ENCODE measurements at places on chromosomes 4 and X. TPM values are rescaled to one million over a fixed set of nuclear protein-coding genes. Genes with fewer than 3 reads are reported as not detected.

Gene BRCC3
- total RNA-seq: 7.5 TPM

Gene S100G
- total RNA-seq: not detected

Gene PCDH7
- total RNA-seq: 2.6 TPM

Gene REELD1
- 0.78 TPM for total RNA-seq

Gene ARL13A
- total RNA-seq: not detected

Gene GPR78
- not detected for total RNA-seq

Gene IL21
- total RNA-seq: not detected

Gene SHISA3
- not detected for total RNA-seq

Gene SMIM43
- not detected for total RNA-seq

Gene FAM133A
- total RNA-seq: not detected

Gene SLC6A14
- total RNA-seq: not detected

Gene NDP
- total RNA-seq: not detected

Gene IBSP
- not detected for total RNA-seq

Gene RHOXF2B
- not detected for total RNA-seq

Gene RAB40A
- not detected for total RNA-seq

Gene ARSD
- total RNA-seq: 57.1 TPM

GRCh38 chr4:176479767-176480166, 160.0 kb downstream of the SPCS3 start:
- DNase-seq: no peak

- DNase-seq: no peak
Observed at GRCh38 chrX:10471418-10471817, 149.0 kb downstream of the MID1 start.

GRCh38 chr4:5921981-5922380, 29.1 kb upstream of the CRMP1 start:
- DNase-seq: no peak

DNA sequence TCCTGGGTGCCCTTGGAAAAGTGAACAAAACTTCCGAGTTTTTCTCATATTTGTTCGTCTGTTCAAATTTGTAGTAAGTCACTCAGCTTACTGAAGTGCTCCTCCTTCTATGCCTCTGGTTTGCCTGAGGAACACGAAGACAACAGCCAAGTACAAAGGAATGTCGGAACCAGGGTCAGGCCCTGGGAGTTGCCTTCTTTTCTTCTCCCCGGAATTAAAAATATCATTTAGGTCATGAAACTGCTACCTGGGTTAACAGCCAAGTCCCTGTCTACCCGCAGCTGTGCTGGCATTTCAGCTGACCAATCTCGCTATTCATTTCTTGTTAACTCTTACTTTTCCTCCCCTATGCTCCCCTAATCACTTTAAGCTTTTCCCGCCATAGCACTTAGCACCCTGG, 137.6 kb upstream of the TEX13D start:
- no peak for DNase-seq

DNA sequence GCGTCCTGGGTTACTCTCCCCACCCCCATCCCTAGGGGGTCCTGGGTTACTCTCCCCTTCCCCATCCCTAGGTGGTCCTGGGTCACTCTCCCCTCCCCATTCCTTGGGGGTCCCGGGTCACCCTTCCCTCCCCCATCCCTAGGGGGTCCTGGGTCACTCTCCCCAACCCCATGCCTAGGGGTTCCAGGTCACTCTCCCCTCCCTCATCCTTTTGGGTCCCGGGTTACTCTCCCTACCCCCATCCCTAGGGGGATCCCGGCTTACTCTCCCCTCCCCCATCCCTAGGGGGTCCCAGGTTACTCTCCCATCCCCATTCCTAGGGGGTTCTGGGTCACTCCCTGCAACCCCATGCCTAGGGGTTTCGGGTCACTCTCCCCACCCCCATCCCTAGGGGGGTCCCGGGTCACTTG, 1.5 kb downstream of the ASMTL start:
- no peak for DNase-seq

DNA sequence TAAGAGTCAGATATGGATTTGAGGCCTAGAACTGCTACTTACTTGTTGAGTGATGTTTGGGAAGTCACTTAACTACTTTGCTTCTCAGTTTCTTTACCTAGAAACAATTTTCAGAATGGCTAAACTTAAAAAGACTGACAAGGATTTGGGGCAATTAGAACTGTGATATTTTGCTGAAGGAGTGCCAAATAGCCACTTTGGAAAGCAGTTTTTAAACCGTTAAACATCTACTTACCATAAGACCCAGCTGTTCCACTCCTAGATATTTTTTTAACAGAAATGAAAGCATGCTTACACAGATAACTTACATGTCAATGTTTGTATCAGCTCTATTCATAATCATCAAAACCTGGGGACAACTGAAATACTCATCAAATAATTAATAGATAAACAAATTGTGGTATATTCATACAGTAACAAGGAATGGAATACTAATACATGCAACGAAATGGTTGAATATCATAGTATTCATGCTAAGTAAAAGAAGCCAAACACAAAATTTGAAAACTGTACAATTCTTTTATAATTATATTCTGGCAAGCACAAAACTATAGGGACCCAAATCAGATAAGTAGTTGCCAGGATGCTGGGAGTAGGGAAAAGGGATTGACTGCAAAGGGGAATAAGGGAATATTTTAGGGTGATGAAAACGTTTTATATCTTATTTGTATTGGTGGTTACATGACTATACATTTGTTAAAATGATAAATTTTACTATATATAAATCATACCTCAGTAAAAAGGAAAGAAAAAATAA, 24.0 kb downstream of the RPA4 start:
- no peak for DNase-seq

GRCh38 chr4:8828869-8829268, 42.8 kb downstream of the HMX1 start:
- DNase-seq: no peak

DNA sequence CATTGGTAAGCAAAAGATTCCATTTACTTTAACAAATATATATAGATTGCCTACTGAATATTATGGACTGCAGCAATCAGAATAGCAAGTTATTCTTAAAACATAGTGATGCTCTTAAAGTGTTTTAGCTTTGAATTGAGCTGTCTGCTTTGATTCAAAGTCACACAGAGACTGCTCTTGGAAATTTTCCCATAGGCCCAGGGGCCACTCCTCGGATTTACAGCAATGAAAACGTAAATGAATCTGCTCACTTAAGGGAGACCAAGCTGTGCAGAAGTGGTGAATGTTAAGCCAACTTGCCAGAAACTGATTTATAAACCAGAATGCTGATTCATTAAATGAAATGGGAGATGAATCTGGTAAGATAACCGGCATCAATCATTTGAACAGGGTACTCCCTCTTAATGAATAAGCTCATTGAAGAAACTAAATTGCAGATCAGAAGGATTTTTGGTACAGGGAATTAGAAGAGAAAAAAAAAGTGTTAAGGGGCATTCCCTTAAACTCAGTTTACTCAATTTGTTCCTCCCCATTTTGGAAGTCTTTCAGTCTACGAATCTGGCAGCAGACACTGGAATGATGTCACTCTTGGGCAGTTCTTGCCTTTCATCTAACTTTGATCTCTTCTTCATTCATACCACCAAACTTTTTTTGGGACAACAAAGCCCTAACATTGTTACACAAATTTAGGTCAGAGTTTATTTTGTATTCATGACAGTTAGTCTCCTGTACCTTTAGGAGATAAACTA, 363.3 kb upstream of the MAGEB2 start:
- no peak for DNase-seq

- DNase-seq: no peak
Observed at GRCh38 chr4:180560896-180561295, 1682.3 kb upstream of the TENM3 start.

- DNase-seq: no peak
Observed at GRCh38 chr4:120692964-120693363, 229.6 kb downstream of the PRDM5 start.

DNA sequence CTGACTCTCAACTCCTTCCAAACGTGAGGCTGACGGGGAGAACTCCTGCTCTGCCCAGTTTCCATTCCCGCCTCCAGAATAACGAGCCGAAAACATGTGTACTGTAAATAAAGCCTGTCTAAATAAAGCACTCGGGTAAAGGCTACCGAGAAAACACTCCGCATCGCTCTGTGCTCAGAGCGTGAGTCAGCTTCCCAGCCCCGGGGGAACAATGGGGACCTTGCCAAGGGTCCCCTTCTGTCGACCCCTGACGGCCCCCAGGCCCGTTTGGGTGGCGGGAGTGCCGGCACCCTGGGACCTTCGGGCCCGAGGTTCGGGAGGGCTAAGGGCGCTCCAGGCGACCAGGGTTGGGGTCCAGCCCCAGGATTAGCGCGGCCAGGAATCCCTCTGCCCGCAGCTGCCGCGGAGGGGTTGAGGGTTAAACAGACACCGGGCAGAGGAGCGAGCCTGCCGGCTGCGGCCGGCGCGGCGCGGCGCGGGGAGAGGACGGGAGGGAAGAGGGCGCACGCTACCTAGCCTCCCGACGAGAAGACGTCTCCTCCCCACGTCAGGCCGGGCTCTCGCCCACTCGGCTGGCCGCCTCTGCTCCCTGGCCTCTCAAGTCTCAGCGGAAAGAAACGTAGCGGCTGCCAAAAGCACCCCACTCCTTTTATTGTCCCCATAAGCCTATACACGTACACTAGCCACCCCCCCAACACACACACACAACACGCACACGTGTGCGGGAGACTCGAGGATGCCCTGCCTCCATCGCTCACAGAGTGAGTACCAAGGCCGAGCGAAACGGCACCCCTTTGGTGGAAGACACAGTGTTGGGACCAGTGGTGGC, 85.5 kb downstream of the BCOR start:
- DNase-seq: peak; percentile 13

DNA sequence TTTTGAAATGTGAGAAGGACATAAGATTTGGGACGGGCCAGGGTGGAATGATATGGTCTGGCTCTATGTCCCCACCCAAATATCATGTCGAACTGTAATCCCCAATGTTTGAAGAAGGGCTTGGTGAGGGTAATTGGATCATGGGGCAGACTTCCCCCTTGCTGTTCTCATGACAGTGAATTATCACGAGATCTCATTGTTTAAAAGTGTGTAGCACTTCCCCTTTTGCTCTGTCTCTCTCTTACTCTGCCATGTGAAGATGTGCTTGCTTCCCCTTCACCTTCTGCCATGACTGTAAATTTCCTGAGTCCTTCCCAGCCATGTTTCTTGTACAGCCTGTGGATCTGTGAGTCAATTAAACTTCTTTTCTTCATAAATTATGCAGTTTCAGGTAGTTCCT, 17.5 kb downstream of the MTMR8 start:
- DNase-seq: no peak

GRCh38 chrX:39816871-39817731, 280.7 kb downstream of the BCOR start:
- DNase-seq: no peak

DNA sequence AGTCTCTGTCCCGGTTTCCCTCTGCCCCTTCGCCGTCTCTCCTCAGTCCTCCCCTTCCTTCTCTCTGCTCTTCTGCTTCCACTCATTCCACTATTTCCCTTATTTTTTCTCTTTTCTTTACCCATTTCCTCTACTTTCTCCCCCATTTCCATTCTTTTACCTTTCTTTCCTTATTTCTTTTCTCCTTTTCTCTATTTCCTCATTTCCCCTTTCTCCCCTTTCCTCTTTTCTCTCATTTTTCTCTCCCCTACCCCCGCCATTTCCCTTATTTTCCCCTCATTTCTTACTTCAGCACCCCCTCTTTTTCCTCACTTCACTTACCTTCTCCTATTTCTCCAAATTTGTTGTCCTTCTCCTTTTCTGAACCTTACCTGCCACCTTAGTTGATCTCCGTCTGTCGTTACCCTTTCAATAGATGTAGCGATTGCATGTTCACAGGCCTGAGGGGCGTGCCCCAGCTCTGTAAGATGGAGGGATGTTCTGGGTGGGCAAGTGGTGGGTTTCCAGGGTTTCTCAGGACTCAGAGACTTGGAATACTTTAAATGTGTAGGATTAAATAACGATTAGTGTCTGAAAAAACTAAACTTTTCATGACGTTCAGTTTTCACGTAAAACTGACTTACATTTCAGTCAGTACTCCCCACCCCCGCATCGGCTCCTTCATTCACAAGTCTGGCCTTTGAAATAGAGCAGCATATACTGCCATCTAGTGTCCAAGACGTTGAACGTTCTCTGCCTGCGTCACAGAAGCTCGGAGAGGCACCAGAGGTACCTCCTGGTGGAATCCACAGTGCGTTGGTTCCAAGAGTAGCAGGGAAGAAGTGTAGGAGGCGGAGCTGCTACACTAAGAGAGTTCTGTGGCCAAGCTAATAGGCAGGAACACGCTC, 641 bp upstream of the NCBP2L start:
- DNase-seq: peak; percentile 87

- DNase-seq: no peak
Observed at GRCh38 chr4:151246742-151247141, 30.2 kb upstream of the PRSS48 start.

DNA sequence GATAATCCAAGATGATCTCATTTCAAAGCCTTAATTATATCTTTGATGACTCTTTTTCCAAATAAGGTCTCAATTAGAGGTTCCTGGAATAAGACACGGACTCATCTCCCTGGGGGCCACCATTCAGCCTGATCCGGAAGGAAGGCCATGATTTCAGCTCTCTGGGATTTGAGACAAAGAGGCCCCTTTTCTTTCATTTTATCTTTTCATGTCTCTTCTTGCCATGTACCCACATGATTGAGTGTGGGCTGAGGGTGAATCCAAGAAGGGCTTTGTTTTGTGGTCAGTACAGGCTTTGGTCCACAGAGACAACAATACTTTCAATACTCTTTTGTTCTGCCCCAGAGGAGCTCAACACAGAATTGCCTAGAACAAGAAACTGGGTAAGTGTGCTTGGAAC, 261.2 kb downstream of the TRIML1 start:
- DNase-seq: no peak

DNA sequence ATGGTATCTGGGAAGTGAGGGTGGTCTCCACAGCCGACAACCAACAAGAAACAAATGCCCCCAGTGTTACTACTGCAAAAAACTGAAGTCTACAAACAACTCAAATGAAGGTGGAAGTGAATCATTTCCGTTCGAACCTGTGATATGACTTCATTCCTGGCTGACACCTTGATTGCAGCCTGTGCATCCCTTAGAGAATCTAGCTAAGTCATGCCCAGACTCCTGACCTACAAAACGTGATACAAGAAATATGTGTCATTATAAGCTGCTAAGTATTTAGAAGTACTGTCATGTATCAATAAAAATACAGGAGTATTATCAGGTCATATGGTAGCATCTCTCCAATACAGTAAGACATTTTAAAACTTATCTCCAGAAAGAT, 959.7 kb upstream of the LCORL start:
- no peak for DNase-seq

DNA sequence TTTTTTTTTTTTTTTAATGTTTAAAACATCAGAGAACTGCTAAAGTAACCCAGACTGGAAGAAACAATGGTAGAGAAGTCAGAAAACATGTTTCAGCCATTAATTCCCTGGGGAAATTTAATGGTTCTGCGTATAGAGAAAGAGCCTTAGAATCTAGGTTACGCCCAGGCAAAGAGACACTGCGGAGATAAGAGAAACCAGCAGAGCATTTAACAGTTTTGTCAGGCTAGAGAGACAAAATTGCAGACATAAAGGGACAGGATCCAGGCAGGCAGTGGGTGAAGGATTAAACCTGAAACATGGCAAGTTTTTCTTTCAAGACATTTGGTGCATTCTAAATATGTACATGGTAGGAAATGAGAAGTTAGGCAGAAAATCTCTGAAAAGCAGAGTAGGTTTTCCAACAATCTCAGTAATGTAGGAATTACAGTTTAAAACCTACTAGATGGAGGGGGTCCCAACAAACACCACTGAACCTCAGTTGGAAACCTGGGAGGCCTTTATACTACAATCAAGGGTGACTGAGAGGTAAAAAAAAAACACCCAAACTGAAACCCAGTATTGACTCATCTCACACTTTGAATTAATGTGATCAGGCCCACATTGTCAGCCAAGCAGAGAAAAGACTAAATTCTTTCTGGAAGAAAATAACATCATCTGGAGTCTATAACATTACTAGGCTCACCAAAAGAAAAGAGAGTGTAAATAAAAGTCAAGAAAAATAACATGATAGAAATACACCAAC, 254.2 kb upstream of the NWD2 start:
- DNase-seq: no peak

All from body of pancreas (tissue), 4 donors.